Osteoblast (primary cell): ENCODE measurements at places on chromosomes 3 and 15. TPM values are rescaled to one million over a fixed set of nuclear protein-coding genes. Genes with fewer than 3 reads are reported as not detected.

MASP1 gene
- 1.2 and 1.4 TPM in 2 replicates for total RNA-seq

DNA sequence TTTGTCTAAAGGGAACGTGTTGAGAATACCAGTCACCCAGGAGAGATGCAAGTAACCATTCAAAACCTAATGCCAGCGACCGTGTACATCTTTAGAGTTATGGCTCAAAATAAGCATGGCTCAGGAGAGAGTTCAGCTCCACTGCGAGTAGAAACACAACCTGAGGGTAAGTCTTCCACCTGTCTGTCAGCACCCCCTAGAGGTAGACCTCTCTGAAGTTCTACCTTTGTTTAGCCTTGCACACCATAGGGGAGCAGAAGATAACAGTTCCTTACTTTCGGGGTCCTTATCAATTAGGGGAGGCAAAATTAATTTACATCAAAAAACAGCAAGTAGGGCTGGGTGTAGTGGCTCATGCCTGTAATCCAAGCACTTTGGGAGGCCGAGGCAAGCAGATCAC is 124.4 kb downstream of the HCN4 start:
- DNase-seq: no peak

DNA sequence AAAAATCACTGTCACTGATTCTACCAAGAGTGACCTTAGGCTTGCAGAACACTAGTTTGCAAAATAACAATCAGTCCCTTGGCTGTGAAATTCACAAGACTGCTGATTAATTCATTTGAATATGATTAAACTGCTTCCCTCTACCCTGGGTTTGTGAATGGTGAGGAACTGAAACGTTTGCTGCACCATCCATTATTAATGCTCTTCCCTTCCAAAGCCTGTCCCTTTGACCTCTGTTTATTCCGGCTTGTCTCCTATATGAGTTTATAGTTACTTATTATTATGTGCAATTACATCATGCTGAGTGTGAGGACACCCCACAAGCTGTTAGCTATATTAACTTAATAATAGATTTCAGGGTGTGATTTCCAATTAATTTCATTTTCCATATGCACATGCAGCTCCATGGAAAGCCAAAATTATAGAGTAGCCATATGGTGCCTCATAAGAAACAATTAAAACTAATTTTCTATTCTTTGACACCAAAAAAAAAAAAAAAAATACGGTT is 96.5 kb downstream of the SUCLG2 start:
- no peak for DNase-seq

RAB6B gene
- total RNA-seq: 0.59 and 0.72 TPM in 2 replicates

DNA sequence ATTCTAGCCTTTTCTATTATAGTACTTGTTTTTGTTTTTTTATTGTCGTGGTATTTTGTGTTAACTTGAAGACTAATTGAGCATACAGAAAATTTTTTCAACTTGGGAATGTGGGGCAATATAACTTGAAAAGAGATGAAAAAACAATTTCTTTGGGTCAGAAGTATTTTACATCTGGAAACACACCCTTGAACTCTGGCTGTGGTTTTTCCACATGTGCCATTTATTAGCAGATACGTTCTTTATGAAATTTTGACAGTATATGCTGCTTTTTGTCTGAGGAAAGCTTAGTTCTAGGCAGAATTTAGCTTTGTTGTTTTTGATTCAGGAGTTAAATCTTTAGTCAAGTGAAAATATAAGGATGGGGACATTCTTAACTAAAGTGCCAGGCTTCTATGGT is 44.7 kb downstream of the TCF12 start:
- DNase-seq: no peak

DNA sequence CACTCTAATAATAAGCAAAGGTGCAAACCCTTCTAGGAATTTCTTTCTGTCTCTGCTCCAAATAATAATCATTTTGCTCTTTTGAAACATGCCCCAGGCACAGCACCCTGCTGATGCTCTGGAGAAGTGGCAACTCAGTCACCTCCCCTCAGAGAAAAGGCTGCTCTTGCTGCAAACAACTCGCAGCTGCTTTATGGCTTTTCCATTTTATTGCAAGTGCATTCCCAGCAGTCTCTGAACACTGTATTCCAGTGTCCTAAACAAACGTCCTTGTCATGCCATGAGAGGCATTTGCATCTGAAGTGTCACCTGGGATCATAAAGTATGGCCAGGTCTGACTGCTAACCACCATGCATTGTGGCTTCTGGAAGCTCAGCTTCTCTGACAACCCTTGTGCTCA is 358.1 kb upstream of the TRIM42 start:
- no peak for DNase-seq

DNA sequence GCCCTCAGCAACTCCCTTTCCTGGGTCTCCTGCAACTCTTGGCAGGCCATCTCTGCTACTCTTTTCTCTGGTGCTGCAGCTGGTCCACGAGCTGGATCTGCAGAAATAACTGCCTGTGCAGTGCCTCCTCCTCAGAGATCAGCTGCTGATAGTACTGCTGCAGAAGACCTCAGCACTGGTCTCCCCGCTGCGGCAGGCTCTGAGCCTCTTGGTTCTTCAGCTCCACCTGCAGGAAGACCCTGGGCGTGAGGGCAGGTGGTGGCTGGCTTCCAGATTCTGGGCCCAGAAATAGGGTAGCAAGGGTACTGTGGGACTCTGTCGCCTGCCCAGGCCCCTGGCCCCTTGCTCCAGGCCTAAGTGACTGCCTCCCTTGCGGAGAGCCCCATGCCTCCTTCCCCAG is 79.7 kb upstream of the C2CD4B start:
- DNase-seq: no peak

TNFAIP8L3 gene
- 8.3 and 11.2 TPM in 2 replicates for total RNA-seq

CEMIP gene
- total RNA-seq: 579 and 687 TPM in 2 replicates

LMOD3 gene
- not detected in 2 replicates for total RNA-seq

DNA sequence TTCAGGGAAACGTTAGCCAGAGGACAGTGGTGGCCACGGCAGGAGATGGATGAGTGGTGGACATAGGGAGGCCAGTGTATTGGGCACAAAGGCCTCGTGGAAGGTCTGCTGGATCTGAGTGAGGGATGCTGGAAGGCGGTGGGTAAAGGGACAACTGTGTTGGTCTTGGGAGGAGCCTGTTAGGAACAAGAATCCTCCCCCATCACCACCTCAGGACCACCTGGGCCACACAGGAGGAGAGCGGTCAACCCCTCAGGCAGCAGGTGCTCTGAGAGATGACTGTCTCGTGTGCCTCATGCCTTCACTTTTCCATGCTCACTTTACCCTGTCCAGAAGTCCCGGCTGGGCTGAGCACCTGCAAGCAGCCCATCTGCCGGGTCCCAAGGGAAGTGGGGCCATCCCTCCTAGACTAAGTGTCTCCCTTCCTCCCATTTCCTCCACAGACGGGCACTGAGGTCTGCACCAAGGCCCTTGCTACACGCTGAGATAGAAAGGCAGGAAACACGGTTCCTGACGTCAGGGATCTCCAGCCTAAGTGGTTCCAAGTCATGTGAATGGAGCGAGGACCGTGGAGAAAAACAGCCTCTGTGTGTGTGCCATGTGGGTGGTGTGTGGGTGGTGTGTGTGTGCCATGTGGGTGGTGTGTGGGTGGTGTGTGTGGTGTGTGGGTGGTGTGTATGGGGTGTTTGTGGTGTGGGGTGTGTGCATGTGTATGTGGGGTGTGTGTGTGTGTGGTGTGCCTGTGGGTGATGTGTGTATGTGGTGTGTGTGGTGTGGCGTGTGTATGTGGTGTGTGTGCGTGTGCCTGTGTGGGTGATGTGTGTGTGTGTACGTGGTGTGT is 47.8 kb upstream of the CTSH start:
- DNase-seq: peak; percentile 46

NR2F2 gene
- 13.0 and 14.5 TPM in 2 replicates for total RNA-seq

DNA sequence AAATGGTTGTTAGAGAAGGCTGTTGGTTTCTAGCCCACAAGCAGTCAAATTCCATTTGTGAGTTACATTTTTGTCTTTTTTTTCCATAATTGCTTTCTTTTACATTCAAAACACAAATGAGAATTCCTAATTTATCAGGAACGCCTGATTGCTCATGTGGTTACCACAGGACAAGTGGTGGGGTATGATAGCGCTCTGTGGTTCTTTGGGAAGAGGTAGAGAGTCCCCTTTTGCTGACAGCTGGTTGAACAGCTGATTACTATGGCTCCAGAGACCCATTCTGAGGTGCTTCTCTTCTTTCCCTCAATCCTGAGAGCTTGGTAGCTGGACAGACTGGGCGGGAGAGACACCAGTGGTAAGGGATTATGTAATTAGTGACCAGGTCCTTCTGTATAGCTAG is 24.4 kb downstream of the CNOT10 start:
- no peak for DNase-seq

- DNase-seq: no peak
These were observed 941.1 kb upstream of the CFAP20DC start for GRCh38 chr3:59990915-59991314.

RYR3 gene
- not detected in 2 replicates for total RNA-seq

DNA sequence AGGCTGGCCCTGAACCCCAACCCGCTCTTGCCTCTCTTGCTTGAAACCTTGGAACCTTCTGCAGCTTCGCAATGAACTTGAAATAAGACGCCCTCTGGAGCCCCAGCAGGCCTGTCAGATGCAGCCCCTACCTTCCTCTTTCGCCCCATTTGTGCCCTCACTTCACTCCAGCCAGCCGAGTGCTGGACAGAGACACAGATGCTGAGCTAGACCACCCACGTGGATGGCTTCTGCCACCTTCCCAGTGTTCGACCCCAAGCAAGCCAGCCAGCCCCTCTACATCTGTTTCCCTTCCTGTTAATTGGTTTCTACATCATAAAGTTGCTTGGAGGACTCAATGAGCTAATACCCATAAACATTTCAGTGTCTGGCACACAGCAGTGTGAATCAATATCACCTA is 23.8 kb upstream of the SNRPA1 start:
- DNase-seq: peak; percentile 65

NOX5 gene
- 0.29 and 0.36 TPM in 2 replicates for total RNA-seq

- peak; percentile 59 for DNase-seq
These were observed 661 bp upstream of the PARP14 start for GRCh38 chr3:122679882-122680474.

GRCh38 chr3:76954412-76954811 is 85.5 kb upstream of the ROBO2 start:
- DNase-seq: no peak

- DNase-seq: peak; percentile 98
These were observed 56.7 kb upstream of the BLM start for GRCh38 chr15:90660195-90660998.

- DNase-seq: no peak
These were observed 336.7 kb upstream of the TRIM42 start for GRCh38 chr3:140341203-140341602.

ARPIN gene
- 14.1 and 17.7 TPM in 2 replicates for total RNA-seq

DNA sequence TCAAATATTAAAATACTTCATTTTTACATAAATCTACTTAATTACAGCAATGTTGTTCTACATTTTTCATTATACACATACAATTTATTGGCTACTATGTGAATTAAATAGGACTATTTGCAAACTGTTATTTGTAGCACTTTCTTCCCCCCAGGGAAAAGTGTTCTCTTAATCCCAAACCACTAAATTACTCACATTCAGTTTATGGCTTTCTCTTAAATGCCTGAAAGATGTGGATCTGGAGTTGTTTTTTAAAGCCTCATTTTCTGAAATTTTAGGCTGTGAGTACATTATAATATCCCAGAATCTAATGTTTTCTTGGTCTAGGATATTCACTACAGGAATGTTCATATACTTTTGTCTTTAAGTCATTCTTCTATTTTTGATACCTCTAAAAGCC is 32.7 kb downstream of the PRTG start:
- DNase-seq: no peak

TMEM212 gene
- total RNA-seq: not detected in 2 replicates

CD80 gene
- total RNA-seq: 2.5 and 3.2 TPM in 2 replicates

LRCH3 gene
- 61.9 and 91.6 TPM in 2 replicates for total RNA-seq

DNA sequence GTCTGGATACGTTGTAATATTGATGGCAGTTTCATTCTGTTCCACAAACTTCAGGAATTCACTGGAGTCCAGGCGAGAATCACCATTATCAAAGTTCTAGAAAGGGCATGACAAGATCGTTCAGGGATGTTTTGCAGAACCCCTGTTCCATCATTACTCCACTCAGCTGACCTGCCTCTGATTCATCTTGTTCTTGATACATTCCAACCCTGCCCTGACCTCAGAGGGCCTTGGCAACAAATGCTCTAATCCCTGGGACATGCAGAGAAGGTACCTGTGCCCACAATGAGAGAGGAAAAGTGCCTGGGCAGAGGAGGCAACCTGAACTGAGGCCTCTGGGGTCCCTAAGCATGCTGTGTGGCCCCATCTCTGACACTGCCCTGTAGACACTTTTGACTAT is 45.9 kb downstream of the FSTL1 start:
- DNase-seq: no peak

DNA sequence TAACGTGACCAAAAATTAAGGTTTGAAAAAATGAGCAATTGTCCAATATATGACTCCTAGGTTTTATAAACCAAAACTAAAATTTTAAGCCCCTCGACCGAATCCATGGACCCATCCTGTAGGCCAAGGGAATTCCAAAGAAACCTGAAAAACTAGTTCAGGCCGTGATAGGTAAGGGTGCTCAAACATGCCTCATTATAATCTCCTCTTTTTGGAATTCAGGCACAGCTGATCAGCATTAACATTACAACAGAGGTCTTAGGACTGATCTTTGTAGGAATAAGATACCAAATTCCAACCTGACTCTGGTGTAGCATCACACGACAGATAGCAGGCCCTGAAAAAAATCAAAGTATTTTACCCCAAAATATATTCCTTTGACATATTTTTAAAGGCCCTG is 155.7 kb downstream of the NEK10 start:
- DNase-seq: no peak

AGBL1 gene
- not detected in 2 replicates for total RNA-seq

NGRN gene
- 56.0 and 68.4 TPM in 2 replicates for total RNA-seq

TLR9 gene
- not detected in 2 replicates for total RNA-seq

- DNase-seq: no peak
These were observed 9.9 kb downstream of the CCRL2 start for GRCh38 chr3:46416811-46417510.

DNA sequence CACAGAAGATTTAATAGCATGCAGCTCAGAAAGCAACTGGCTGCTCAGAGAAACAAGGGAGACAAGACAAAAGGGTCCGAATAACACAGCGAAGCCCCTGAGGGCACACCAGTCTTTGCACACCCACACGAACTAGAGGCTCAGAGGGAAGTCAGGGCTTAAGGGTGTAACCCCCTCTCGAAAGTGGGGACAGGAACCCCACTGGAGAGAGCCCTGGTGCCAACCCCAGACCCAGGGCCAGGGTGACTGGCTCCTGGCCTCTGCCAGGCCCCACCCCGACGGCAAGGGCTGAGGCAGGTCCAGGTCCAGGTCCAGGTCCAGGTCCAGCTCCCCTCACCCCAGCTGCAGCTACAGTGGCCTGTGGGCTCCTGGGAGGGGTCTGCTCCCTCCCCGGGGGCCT is 10.5 kb upstream of the PRR23E start:
- DNase-seq: no peak

- DNase-seq: no peak
These were observed 33.7 kb upstream of the SYNM start for GRCh38 chr15:99071091-99071680.

CIDEC gene
- total RNA-seq: not detected in 2 replicates

DNA sequence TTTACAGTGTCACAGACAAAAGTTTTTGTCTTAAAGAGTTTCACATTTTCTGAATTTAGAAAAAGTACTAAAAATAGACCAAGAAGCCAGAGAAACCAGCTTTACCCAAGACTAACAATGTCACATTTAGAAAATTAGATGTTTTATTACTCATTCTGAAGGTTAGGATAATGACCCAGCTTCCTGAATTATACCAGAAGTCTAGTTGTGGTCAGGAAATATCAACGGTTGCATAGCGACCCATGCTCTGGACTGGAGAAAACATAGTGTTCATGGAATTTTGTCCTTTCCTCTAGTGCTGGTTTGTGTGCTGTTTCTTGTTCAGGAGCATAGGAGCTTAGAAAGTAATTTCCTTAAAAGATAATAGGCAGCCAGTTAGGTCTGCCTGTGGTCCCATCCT is 59.0 kb downstream of the DPPA2 start:
- peak; percentile 72 for DNase-seq

- no peak for DNase-seq
These were observed 25.0 kb downstream of the MCCC1 start for GRCh38 chr3:183074261-183074660.
